Omental fat pad (tissue), 4 donors: ENCODE measurements at places on chromosomes 1 and 21. TPM values are rescaled to one million over a fixed set of nuclear protein-coding genes. Genes with fewer than 3 reads are reported as not detected.

CLEC20A gene
- total RNA-seq: not detected

GRCh38 chr1:117250061-117250606 lies 39.4 kb upstream of the VTCN1 start:
- DNase-seq: no peak

DNA sequence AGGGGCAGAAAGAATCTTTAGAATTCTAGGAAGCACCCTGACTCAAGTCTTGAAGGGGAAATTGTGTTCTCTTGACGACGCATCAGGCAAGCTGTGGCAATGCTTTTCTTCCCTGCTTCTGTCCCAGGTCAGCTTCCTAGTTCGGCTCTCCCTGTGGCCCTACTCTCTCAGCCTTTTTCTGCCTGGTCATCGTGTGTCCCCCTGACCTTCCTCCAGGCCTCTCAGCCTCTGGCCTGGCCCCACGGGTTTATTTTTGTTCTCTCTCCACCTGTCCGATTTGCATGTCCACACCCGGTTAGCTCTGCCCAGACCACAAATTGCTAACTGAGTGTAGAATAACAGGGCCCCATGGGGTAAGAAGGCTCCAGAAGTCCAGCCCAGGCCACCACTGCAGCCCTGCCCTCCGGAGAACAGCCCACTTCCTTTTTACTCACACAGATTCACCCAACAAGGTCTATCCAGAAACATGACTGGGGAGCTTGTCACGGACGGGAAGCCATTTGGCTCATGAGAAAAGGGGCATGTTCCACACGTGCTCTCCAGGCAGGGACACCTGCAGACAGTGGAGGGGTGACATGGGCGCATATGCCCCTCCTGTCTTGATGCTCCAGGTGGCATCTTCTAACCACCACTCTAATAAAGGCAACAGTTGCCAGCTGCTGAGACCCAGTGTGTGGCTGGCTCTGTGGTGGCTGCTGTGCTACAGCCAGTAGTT lies 9.8 kb downstream of the KCNN3 start:
- DNase-seq: no peak

GRCh38 chr21:38303300-38303699 lies 46.5 kb downstream of the KCNJ15 start:
- no peak for DNase-seq

RSBN1 gene
- 13.3 TPM for total RNA-seq

DNA sequence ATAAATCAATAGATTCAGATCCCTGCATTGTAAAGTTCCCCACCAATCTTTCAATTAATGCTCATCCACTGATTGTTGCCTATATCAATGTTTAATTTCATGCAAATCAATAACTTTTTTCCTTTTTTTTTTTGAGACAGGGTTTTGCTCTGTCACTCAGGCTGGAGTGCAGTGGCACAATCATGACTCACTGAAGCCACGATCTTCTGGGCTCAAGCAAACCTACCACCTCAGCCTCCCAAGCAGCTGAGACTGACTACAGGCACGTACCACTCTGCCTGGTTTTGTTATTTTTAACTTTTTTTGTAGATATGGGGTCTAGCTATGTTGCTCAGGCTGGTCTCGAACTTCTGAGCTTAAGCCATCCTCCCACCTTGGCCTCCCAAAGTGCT lies 25.7 kb downstream of the DIO1 start:
- no peak for DNase-seq

- no peak for DNase-seq
Observed at GRCh38 chr1:43381612-43382011, 8.0 kb downstream of the MED8 start.

LINGO4 gene
- 0.19 TPM for total RNA-seq

- DNase-seq: no peak
Observed at GRCh38 chr21:14675774-14676530, 129.8 kb upstream of the SAMSN1 start.

MX1 gene
- 87.3 TPM for total RNA-seq

AMY1A gene
- total RNA-seq: not detected

GRCh38 chr1:92968138-92969032 lies 7.1 kb upstream of the DIPK1A start:
- no peak for DNase-seq

ITLN2 gene
- not detected for total RNA-seq

IFNLR1 gene
- total RNA-seq: not detected

GRCh38 chr21:38683222-38683621 lies 122.5 kb upstream of the ETS2 start:
- no peak for DNase-seq

- DNase-seq: no peak
Observed at GRCh38 chr1:209268479-209268878, 315.0 kb upstream of the CAMK1G start.

- DNase-seq: no peak
Observed at GRCh38 chr1:235566084-235566483, 61.8 kb upstream of the B3GALNT2 start.

DNA sequence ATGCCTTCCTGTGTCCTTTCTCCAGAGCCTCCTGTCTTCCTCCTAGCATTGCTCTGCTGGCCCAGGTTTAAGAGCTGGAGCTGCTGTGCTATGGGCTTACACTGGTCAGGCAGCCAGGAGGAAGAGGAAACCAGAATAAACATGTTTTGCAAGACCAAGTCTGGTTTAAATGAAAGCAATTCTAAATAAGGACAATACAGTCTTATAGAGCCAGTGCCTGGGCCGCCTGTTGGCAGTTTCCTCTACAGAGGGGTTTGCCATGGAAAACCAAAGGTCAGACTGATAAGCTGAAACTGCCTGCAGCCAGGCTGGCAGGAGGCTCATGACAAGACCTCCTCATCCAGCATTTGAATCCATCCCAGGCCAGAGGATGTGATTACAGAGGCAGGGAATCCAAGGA lies 92.9 kb upstream of the FGGY start:
- DNase-seq: no peak

DNA sequence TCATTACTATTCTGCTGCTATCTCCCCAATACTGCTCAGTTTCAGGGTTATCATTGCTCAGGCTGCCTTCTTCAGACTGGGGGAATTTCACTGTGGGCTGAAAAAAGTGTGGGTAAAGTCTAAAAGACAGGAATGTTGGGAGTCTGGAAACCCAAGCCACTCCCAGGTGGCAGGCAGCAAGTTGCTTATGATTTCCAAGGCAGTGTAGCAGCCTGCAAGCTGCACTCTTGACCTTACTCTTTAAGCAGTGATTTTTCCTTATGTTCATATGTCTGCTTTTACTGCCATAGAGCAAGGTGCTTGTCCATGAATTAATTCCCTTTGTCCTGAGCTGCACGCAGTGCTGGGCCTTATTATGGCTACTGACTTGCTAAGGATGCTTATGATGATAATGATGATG lies 53.1 kb downstream of the PHC2 start:
- no peak for DNase-seq

ANKRD34A gene
- 0.32 TPM for total RNA-seq

ANKRD65 gene
- total RNA-seq: 4.6 TPM

- DNase-seq: no peak
Observed at GRCh38 chr1:246971090-246971721, 36.7 kb downstream of the ZNF695 start.

DNA sequence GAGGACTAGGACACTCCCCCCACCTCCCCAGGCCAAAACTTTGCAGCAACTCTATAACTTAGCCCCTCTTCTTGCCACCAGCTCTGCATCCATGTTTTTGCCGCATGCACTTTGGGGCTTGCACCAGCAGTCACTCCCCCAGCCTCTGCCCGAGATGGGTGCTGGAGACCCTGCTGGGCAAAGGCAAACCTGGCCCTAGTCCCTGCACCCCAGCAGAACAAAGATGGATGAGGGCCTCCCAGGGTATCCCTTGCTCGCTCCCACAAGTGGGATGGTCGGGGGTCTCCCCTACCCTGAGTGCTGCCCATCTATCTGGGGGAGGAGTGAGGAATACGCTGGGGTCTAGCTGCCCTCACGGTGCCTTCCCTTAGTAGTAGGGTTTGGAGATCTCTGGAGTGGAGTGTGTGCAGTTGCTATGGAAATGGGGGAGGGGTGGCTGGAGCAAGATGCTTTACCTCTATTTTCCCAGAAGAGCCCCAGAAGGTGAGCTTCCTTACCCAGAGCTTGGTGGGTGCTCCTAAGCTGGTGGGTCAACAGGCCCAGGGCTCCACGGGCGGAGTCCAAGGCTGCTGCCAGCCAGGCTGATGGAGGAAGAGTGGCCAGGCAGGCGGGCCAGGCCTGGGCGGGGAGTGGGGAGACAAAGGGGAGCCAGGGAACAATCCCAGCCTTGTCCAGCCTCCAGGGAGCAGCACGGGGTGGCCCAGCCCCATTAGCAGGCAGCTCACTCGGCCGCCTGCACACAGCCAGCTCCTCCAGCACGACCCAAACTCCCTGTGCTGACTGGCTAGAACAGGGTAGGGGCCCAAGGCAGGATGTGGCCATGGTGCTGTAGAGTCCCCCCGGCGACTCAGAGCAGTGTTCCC lies at the start of gene PAQR6:
Gene PAQR6, minus strand, starts transcription at position 597 of the 863 bp plus-strand sequence. CDS start 1,325 bp downstream, outside the sequence.
- DNase-seq: no peak

DNA sequence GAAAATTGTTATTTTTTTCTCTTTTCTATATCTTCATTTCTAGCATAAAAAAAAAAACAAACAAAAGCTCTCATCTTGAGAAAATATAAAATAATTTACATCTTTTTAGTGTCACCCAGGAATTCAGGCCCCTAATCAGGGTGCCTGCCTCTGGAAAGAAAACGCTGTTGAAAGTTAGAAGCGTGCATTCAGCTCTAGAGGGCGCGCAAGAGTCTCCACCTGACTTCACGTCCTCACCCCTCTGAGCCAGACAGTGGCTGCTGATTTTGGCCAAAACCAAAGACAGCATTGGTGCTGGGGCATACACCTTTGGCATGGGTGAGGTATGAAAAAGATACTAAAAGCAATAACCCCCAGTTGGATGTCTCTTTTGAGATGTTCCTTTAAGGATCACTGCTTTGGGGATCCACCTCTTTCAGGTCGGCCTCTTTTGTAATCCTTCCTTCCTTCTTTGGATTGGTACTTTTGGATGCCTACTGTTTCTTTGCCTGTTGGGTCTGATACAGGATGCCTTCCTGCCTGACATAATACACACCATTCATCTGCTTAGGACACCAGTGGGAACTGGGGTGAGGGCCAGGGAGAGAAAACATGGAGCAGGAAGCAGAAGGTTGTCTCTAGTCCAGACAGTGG lies 77.6 kb upstream of the CHRM3 start:
- DNase-seq: no peak

GRCh38 chr21:20108016-20108415 lies 890.2 kb upstream of the NCAM2 start:
- DNase-seq: no peak

DNA sequence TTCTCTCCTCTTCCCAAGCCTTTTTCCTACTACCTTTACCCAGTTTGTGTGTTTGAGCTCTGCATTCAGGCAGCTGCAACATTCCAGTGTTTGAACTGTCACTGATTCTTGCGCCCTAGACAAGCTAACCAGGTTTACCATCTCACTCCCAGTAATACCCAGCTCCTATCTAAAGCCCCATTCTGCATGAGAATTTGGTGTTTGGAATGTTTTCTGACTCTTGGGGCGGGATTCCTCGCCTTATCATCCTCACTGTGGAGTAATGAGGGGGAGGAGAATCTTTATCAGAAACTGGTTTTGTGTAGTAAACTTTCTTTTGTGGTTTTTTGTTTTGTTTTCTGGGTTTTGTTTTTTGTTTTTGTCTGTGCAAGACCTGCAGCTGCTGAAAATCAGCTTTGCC lies 36.5 kb downstream of the NCF2 start:
- no peak for DNase-seq
